Posterior cingulate gyrus (tissue), 11 donors: ENCODE measurements at places on chromosomes 5 and 9.

DNA sequence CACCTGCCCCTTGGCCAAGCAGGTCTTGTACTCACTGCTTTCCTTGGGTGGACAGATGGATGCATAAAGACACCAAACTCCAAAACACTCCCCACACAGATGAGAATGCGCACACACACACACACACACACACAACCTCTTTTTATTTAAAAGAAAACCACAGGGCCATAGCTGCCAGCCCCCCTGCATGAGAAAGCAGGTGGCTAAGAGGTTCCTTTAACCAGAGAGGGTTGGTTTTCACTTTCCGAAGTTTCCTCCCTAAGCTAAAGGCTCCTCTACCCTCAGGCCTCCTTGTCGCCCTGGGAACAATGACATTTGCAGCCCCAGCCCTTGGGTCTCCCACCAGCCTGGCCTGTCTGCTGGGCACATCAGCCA lies 11.1 kb downstream of the NR5A1 start:
- no peak for DNase-seq

GRCh38 chr5:78573318-78573717 lies 75.3 kb downstream of the LHFPL2 start:
- DNase-seq, result no peak

GRCh38 chr9:110257956-110258355 lies 1.6 kb upstream of the TXN start:
- no peak for DNase-seq

- no peak for DNase-seq
These were observed 237.5 kb downstream of the GADD45G start for GRCh38 chr9:89842267-89842768.

- DNase-seq, result no peak
These were observed 247.4 kb downstream of the ARL15 start for GRCh38 chr5:54062958-54063357.

- no peak for DNase-seq
These were observed 23.0 kb downstream of the ZNF474 start for GRCh38 chr5:122152266-122152900.

GRCh38 chr9:22214021-22214420 lies 204.9 kb upstream of the CDKN2B start:
- DNase-seq, result no peak

DNA sequence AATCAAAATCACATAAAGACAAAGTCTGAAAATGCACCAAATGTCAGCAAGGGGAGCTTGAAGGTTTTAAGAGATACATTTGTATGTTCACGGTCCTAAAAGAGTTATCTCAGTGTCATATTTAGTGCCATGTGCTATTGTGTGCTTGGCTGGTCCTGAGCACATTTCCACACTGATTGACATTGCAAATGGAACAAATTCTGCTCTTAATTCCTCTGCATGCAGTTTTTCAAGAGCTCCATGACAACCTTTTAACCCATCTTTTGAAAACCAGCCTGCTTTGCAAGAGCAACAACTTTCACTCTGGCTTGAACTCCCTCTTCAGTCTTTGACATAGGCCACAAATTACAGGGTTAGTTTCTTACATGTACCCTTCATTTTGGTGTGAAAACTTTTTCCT lies 175.4 kb upstream of the ACTBL2 start:
- no peak for DNase-seq

GRCh38 chr5:168798065-168799023 lies 219.2 kb upstream of the PANK3 start:
- no peak for DNase-seq

- DNase-seq, result no peak
These were observed 52.1 kb downstream of the GDNF start for GRCh38 chr5:37787742-37788141.

DNA sequence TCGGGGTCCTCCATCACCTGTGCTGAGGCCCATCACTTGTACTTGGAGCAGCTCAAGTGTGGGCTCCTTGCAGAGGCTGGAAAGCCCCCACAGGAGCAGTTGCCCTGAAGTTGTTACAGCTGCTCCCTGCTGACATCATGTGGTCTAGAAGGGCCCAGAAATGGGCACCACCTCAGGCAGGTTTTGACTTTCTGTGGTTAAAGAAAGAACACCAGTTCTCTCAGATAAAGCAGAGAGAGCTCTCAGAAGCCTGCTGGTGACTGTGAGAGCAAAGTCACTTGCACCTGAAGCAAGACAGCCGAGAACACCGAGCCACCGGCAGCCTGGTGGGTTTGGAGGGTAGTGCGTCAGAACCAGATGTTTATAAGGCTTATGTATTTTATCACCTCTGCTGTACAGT lies 70.4 kb downstream of the MVB12B start:
- DNase-seq, result no peak

GRCh38 chr5:113172231-113172826 lies 195.7 kb downstream of the DCP2 start:
- DNase-seq, result no peak

DNA sequence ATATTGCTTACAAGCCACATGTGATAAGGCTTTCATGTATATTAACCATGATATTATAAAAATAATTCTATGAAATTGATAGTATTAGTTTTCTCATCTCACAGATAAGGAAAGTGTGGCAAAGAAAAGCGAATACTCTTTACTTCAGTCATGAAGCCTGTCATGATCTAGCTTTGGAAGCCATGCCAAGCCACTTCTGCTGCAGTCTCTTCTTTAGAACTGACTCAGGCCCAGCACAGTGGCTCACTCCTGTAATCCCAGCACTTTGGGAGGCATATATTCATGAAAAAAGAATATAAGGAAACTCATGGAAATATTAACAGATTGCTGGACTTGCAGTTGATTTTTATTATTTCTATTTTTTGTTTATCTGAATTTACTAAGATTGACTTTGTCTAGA lies 42.9 kb upstream of the PJA2 start:
- no peak for DNase-seq

GRCh38 chr5:7209658-7210057 lies 186.3 kb upstream of the ADCY2 start:
- DNase-seq, result no peak

DNA sequence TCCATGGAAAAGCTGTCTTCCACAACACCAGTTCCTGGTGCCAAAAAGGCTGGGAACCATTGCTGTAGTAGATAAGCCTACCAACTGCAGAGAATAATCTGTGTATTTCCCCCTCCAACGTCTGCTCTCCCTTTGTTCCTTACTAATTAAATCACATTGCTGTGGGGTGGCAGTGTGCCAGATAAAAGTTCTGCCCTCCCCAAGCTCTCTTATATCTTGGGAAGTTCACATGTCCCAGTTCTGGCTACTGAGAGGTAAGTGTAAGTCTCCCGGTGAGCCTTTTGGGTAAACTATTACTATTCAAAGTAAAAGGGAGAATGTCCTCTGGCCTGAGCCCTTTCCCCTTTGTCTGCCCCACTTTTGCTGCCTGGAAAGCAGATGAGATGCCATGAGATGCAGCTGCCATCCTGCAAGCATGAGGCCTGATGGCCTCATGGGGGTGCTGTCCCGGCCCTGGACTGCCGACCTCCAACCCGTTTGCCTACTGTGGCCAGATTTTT lies 14.7 kb downstream of the ENC1 start:
- DNase-seq, result no peak

GRCh38 chr5:90017239-90017638 lies 392.3 kb downstream of the CETN3 start:
- no peak for DNase-seq

- DNase-seq, result no peak
These were observed 11.8 kb downstream of the NR5A1 start for GRCh38 chr9:124495126-124496074.
